NAMALWA (cell line): ENCODE measurements at places on chromosomes 1 and 21.

DNA sequence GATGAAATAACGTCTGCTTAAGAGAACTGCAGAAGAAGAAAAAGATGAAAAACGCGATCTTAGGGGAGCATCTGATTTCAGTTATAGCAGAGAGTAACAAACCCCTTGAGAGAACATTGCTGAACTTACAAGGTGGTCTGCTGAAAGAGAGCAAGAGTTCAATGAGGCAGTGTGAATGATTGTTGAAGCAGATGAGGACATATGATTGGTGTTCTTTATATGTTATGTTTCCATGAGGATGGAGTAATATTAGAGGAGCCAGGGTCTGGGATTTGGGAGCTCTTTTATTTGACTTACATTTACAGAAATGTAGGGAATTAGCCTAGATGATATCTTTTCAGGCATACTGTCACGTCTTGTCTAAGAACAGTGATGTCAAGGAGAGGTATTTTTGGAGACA is 1302.0 kb downstream of the KCNT2 start:
- DNase-seq, result no peak

GRCh38 chr1:75861831-75862230 is 65.1 kb downstream of the MSH4 start:
- DNase-seq, result no peak

GRCh38 chr1:46133781-46134350 is 1.4 kb upstream of the PIK3R3 start:
- DNase-seq, result peak; percentile 6

GRCh38 chr21:35825370-35826353 is 234.7 kb downstream of the SETD4 start:
- no peak for DNase-seq

DNA sequence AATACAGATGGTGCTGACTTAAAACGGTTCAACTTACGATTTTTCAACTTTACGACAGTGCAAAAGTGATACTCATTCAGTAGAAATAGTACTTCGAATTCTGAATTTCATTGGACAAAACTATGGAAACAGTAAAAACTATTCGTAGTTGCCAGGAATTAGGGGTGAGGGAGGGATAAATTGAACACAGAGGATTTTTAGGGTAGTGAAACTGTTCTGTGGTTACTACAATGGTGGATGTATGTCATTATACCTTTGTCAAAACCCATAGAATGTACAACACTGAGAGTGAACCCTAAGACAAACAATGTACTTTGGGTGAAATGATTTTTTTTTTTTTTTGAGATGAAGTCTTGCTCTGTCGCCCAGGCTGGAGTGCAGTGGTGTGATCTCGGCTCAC is 7.5 kb downstream of the DDR2 start:
- DNase-seq, result no peak

DNA sequence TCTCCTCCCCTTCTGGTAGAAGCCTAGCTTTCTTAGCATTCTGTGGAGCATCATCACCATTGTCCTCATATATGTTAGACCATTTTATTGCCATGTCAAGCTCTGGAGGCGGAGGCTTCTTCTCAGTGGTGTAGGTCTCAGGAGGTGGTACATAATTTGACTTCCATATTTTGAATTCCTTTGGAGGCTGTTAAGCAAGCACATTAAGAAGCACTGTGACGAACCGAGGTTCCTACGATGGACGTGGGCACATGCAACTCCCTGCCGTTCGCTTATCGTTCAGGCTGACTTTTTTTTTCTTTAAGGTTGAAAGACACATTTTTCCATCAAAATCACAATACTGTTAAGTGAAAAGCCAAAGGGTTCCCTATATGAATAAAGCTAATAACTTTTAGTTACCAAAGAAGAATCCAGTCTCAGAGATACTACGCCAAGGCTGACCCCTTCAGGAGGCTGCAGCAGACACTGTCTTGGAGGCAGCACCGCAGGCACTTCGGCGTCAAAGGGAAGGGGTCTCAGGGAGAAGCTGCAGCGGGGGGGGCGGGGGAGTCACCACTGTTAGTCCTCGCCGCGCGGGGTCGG is 835 bp downstream of the C1orf52 start:
- peak; percentile 53 for DNase-seq

- DNase-seq, result no peak
Observed at GRCh38 chr1:7827126-7827955, 25.5 kb downstream of the UTS2 start.

- DNase-seq, result no peak
Observed at GRCh38 chr1:76546354-76546933, 320.8 kb upstream of the ST6GALNAC5 start.

DNA sequence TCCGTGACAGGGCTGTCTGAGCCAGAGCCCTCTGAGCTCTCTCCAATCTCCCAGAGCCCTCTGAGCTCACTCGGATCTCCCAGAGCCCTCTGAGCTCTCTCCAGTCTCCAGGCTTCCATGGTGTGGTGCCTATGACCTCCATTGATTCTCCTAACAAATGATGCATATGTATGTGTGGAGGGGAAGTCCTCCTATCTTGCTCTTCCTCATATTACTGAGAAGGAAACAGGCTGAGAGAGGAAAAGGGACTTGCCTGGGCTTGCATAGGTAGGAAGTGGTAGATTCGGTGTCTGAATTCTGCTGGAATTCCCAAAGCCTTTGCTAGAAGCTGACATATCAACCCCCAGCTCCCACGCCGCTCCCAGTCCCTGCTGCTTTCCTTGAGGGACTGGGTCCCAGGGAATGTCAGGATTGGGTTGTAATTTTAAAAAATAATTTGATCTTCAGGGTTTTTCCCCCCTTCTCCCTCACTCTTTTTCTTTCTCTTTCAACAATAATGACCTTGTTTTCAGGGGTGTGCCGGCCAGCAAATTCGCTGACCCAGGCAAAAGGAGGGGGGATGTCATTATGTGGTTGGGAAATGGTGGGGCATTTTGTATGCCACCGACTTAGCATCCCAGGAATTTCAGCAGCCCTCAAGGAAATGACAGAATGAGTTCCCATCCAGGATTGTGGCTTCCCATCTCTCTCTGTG is 42.3 kb upstream of the RUNX3 start:
- no peak for DNase-seq

DNA sequence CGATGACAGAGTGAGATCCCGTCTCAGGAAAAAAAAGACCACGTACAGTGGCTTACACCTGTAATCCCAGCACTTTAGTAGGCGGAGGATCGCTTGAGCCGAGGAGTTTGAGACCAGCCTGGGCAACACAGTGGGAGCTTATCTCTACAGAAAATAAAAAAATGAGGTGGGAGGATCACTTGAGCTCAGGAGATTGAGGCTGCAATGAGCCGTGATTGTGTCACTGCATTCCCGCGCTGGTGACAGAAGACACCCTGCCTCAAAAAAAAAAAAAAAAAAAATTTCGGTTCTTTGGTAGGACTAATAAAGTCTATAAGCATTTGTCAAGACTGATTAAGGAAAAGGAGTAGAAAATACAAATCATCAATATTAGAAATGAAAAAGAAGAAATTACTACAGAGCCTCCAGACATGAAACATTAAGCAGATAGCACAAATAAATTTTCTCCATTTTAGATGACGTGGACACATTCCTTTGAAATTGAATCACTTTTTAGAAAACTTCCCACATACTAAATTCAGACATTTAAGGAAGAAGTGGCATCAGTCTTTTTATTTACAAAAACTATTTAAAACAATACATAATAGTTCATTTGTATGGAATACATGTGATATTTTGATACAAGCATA is 30.4 kb downstream of the MORC3 start:
- DNase-seq, result no peak

- DNase-seq, result peak; percentile 76
Observed at GRCh38 chr1:199089393-199090122, 450.7 kb downstream of the PTPRC start.

- no peak for DNase-seq
Observed at GRCh38 chr1:34847094-34847493, 12.5 kb downstream of the SMIM12 start.

GRCh38 chr1:38800720-38801671 is 58.6 kb downstream of the RRAGC start:
- DNase-seq, result no peak

- DNase-seq, result no peak
Observed at GRCh38 chr1:241677201-241677600, 25.1 kb downstream of the WDR64 start.

DNA sequence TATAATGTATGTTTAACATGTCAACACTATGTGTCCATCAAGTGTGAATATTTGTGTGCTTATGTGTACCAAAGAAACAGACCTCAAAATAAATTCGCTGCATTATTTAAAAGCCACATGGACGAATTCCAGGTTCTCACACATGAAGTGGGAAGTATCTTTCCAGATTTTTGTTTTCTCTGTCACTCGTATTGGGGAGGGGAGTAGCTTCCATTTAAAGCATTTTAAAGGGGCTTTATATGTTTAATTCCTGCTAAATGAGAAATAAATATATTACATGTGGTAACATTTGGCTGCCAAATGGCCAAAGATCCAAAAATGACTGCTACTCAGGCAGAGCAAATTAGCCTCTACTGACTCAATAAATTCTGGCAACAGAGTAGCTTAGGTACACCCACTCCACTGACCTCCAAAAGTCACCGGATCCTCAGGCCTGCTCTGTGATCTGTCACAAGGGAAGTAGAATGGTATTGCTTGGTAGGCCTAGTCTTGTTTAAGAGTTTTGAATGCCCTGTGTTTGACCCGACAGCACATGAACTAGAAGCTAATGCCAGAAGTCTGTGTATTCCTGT is 178.1 kb downstream of the ZP4 start:
- no peak for DNase-seq

DNA sequence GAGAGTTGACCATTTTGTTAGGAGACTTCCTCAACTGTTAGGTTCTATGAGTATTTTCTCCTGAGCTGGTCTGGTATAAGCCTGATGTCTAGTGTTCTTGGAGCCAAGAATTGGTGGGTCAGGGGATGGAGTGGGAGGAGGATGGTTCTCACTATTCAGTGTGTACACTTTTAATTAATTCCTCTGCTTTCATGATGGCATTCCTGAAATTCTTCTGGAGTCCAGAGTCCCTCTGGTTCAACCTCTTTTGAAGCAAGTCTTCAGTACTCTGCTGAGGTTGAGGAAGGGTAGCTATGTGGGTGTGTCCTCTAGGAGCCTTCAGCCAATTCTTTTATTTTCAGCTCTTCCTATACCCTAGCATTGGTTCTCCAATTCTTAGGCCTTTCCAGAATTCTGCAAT is 149.1 kb downstream of the DNM3 start:
- no peak for DNase-seq

DNA sequence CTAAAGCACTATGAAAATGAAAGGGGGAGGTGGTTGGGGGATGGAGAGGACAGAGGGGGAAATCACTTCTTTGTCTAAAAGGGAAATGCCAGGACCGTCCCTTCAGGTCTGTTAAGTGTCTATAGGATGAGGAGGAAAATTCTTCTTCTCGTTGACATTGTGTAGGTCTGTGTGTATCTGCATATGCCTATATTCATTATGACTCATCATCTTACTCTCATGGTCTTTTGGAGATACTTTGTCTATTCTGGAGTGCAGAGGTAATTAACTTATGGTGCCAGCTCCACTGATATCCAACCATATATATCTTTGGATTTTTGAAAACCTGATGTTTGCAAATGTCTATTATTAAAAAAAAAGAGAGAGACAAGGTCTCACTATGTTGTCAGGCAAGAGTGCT is 143.7 kb downstream of the PBX1 start:
- DNase-seq, result no peak

- DNase-seq, result no peak
Observed at GRCh38 chr1:53339736-53340635, 12.1 kb upstream of the LRP8 start.

DNA sequence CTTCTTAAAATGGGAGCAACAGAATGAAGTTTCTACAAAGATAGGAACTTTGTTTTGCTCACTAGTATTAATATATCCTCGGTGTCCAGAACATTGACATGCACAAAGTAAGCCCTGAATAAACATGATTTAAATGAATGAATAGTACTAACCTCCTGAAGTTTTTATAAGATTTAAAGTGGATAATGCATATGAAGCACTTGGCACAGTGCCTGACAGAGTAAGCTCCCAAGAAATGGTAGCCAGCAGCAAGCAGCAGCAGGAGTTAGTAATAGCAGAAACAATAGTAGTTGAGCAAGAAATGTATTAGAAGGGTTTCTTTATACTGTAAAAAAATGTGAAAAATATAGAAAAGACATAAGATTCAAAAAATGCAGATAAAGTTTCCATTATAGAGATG is 258.1 kb upstream of the C1orf87 start:
- no peak for DNase-seq

- no peak for DNase-seq
Observed at GRCh38 chr1:193762236-193762635, 575.8 kb upstream of the B3GALT2 start.

- DNase-seq, result peak; percentile 17
Observed at GRCh38 chr1:95369985-95370690, 136.1 kb downstream of the RWDD3 start.

GRCh38 chr1:150626150-150626549 is 3.3 kb downstream of the ENSA start:
- no peak for DNase-seq

DNA sequence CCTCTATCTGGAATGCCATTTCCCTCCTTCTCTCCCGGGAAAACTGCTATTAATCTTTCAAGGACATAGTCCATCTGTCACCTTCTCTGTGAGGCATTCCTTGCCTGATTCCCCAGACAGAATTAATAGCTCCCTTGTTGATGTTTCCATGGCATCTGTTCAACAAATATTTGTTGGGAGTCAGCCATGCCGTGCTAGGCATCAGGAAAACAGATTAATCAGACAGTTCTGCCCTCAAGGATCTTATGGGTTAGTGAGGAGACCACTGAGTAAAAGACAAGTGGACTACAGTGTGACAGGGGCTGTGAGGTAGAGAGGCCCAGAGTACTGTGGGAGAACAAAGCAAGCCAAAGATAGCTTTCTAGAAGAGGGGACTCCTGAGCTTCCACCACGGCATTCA is 11.4 kb upstream of the MAGOH start:
- no peak for DNase-seq

GRCh38 chr1:39034114-39034654 is 8.0 kb downstream of the NDUFS5 start:
- no peak for DNase-seq

- DNase-seq, result no peak
Observed at GRCh38 chr1:27142464-27142863, 12.5 kb downstream of the SLC9A1 start.

GRCh38 chr1:3031401-3032221 is 10.3 kb downstream of the ACTRT2 start:
- DNase-seq, result no peak

DNA sequence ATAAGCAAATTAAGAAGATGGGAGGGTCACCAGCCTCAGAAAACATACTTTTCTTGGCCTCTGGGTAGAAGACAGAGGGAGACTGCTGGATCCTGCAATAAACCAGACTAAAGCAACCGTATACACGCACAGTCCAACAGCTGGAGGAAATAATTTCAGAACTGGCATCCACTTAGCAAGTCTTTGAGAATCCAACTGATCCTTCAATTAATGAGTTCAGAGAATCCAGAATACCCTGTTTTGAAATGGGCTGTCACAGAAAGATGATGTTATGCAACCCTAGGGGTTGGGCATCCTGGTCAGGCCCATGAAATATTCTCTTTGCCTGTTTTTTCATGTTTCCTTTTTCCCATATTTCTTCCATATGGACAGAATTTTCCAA is 134.0 kb upstream of the MAGI3 start:
- DNase-seq, result no peak
